ENCODE measurements at places on chromosomes 7 and 10.

DNA sequence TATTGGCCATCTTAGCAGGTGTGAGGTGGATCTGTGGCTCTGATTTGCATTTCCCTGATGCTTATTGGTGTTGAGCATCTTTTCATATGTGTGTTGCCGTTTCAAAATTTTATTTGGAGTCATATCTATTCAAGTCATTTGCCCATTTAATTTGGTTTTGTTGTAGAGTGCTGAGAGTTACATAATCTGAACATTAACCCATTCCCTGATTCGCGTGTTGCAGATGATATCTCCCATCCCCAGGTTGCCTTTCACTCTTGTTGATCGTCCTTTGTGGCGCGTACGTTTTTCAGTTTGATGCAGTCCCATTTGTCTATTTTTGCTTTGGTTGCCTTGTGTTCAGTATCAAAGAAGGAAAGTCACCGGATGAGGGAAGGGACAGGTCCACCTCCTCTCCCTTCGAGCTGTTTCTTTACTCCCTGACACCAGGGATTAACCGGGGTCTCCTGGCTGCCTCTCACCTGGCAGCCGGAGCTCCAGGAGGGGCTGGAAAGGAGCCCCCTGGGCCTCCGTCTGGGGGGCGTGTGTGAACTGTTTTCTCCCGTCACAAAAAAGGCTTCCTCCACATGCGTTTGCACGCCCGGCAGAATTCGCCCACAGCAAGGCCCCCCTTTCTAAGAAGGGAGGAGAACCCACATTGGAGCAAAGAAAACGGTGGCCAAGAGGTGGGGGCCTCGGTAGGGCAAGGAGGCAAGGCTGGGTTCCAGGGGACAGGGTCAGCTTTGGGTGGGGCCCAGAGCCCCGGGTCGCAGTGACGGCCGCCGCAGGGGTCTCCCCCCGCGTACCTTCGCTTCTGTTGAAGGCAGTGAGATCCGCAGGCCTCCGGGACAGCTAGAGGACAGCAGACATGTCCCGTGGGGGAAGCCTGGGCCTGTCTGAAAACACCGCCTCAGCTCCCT is 8.3 kb downstream of the MNX1 start:
- DNase-seq: no peak

GRCh38 chr7:142301923-142302550 is 44.2 kb upstream of the PRSS58 start:
- no peak for DNase-seq

- no peak for DNase-seq
Observed at GRCh38 chr7:94648731-94649130, 7.2 kb downstream of the SGCE start.

- no peak for DNase-seq
Observed at GRCh38 chr7:98594787-98595186, 22.3 kb upstream of the NPTX2 start.

- no peak for DNase-seq
Observed at GRCh38 chr10:125795128-125795527, 19.5 kb upstream of the MMP21 start.

- peak; percentile 27 for DNase-seq
Observed at GRCh38 chr7:138449580-138449979, 10.5 kb upstream of the TRIM24 start.

DNA sequence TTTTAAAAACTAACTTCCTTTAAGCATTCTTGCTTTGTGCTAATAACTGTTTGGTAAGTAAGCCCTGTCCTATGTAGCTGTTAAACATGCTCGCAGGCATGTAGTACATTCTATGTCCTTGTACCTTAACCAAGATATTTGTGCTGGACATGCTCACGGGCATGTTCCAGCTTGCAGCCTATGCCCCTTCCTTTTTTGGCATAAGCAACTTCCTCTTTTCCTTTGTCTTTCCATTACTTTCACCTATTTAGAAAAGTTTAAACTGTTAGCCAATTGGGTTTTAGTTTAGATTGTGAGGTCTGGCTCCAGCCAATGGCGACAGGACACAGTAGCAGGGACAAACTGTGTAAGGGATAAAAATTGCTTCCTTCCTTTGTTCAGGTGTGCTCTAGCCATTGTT is 14.4 kb upstream of the APBB1IP start:
- DNase-seq: no peak

DNA sequence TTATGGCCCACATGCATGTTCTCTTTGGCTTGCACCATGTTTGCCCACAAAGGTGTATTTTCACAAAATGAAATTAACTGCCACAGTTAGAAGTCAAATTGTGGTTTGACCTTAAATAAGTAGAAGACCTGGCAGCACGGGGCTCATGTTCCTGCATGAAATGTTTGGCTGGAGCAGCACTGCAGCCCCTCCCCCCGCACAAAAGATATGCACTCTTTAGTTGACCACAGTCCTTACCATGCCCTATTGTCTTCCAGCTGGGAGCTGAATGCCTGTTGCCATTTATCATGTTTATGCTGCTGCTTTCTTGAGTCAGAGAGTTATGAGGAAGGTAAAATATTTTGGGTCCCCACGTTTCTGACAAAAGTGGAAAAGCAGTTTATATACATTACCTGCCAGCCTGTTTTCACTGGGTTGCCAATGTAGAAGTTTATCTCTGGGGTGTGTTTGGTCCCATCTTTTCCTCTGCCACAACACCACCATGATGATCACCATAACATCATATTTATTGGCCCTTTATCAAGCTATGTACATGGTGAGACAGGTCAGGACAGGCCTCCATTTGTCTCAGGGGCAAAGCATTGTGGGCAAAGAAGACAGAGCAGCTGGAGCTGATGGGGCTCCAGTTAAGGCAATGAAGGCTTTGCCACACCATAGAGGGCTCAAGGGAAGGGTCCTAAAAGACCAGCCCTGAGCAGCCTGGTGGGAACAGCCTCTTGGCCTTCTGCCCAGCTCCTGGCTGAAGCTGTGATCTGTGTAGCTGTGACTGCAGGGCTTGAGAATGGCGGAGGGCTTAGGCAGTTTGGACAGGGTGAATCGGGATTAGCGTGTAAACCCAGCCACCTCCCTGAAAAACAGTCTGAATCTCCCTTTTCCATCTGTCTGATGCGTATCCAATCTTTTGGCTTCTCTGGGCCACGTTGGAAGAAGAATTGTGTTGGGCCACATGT is 5.4 kb downstream of the PRF1 start:
- no peak for DNase-seq

- DNase-seq: no peak
Observed at GRCh38 chr7:151927011-151927410, 29.2 kb upstream of the GALNTL5 start.

DNA sequence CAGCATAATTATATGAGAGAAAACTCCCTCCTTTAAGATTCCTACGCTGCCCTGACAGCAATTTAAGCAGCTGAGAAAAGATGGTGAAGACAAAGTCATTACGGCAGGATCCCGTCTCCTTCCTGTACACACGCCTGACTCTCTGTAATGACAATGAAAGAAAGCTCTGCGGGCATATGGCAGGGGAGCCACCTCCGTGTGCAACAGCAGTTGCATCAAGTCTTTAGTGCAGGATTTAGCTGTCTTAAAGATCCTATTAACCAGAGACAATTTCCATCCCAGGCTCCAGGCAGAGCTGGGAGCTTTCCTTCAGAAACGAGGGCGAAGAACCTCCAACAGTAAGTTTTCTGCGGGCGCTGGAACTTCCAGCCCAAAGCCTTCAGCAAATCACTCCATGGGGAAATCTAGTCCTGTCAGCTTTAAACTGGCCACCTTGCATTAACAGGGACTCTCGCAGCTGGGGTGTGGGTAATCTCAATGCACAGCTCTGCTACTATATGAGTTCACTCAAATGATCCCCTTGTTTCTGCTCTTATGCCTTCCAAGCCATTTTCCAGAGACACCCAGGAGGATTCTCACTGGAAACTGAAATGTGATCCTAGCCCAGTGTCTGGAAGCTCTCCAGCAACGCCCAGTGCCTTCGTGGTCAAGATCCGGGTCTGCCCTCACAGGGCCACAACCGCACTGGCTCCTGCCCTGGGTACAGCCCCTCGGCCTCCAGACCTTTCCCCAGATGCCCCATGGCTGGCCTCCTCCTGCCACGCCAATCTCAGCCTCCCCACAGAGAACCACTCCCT is 74.9 kb downstream of the CTBP2 start:
- no peak for DNase-seq

GRCh38 chr7:24972991-24973390 is 7.0 kb downstream of the OSBPL3 start:
- DNase-seq: no peak

GRCh38 chr10:13271552-13272163 is 28.2 kb downstream of the PHYH start:
- DNase-seq: peak; percentile 54

DNA sequence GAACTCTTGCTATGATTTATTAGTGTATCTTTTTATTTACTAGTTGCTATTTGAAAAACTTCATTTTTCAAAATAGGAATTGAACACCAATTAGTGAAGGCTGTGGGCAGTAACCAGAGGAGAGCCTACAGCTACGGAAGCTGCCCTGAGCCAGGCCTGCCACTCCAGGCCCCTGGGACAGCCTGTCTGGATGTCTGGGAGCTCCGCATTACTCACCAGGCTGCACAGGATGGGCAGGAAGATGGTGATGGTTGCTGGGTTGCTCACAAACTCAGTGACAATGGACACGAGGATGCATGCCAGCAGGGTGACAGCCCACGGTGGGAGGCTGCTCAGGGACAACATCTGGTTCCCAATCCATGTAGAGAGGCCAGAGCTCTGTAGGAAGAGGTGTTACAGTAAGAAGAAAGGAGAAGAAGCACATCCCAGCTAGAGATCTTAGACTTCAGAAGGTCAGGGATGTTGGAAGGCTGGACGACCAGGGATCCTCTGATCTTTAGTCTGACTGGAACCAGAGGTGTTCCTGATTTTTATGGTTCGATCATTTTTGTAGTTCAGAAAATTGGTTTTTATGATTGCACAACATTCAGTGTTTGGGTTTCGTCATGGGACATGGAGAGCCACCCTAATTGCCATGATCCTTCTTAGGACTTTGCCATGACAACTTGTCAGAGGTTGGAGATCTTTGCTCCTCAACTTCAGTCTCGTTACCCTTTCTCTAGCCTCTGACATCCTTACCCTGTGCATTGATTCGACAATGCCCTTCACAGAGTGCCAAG is 23.2 kb downstream of the STMP1 start:
- DNase-seq: no peak

GRCh38 chr7:43485580-43485979 is 97.3 kb upstream of the STK17A start:
- DNase-seq: no peak

GRCh38 chr7:72706521-72706920 is 121.5 kb downstream of the TYW1B start:
- DNase-seq: no peak

- DNase-seq: no peak
Observed at GRCh38 chr10:110416776-110417711, 80.7 kb upstream of the DUSP5 start.

- DNase-seq: no peak
Observed at GRCh38 chr10:101080933-101081931, 19.4 kb downstream of the KAZALD1 start.

GRCh38 chr7:63233881-63234280 is 764.8 kb upstream of the ZNF722 start:
- DNase-seq: no peak

DNA sequence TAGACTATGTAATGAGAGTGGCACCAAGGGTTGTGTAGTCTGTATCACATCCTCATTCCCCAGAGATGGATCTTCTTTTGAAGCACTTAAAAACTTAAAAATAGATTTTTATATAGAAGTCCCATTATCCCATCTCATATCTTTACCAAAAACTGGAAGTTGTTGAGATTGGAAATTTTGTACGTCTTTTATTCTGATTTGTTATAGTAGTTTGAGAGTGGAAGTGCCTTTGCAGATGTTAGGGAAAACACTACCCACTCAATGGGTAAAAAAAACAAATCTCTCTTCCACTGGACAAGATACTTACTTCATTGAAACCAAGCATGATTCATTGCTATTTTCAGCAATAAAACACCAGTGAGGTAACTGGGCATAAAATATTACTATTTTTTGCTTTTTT is 184.4 kb downstream of the MACC1 start:
- no peak for DNase-seq

DNA sequence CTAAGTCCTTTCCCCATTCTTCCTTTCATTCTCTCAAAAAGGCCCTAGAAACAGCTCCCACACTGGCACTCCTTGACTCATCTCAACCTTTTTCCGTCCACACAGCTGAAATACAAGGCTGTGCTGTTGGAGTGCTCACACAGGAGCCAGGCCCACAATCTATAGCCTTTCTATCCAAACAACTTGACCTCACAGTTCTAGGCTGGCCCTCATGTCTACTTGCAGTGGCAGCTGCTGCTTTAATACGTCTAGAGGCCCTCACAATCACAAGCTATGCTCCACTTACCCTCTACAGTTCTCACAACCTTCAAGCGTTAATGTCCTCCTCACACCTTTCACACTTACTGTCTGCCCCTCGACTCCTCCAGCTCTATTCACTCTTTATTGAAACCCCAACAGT is 12.0 kb upstream of the LRRC61 start:
- DNase-seq: no peak

DNA sequence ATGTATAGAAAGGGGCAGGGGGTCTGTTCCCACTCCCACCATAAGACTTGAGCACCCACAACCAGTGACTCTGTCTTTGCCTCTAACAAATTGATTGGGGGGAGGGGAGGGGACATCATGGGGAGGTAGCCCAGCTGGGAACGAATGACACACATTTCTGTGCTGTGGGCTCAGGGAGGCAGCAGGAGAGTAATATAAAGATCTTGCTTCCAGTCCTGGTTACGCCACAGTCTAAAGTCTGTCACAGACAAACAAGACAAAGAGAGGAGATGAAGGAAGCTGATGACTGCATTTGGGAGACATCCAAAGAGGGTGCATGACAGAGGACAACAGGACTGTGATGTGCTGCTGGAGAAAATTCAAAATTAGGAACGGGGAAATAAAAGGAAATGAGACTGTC is 153.9 kb downstream of the ACTR3B start:
- DNase-seq: no peak

DNA sequence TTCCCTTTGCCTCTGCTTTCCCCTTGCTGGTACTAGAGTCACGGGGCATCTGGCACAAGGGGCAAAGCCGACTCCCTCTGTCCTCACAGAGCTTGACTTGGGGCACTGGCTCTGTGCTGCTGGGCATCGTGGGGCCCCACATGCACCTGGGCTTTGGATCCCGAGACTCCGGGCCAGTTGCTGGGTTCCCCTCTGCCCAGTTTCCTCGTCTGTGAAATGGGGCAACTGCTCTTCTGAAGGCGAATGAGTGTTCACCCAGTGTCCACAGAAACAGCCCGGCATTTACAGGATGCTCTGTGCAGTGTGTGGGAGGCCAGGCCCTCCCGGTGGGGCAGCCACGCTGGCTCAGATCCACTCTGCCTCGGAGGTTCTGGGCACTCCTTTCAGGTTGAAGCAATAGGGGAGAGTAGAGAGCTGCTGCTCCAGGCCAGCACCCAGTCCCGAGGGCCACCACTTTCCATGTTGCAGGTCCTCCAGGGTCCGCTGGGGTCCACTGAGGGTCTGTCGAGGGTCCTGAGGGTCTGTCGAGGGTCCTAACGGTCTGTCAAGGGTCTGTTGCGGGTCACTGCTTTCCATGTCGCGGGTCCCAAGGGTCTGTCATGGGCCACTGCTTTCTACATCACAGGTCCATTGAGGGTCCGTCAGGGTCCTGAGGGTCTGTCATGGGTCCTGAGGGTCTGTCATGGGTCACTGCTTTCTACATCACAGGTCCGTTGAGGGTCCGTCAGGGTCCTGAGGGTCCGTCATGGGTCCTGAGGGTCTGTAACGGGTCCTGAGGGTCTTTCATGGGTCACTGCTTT is 103.6 kb downstream of the VIPR2 start:
- DNase-seq: no peak

Data from activated CD4-positive, alpha-beta T cell treated with anti-CD3 and anti-CD28 coated beads, Interleukin-2, amount 10 ng/mL, durations not matched to agents 7 days and 5 days (primary cell).